ENCODE measurements at places on chromosomes 2 and 18.
A peak's percentile ranks its signal among the peaks of the same experiment; 100 is the strongest.

DNA sequence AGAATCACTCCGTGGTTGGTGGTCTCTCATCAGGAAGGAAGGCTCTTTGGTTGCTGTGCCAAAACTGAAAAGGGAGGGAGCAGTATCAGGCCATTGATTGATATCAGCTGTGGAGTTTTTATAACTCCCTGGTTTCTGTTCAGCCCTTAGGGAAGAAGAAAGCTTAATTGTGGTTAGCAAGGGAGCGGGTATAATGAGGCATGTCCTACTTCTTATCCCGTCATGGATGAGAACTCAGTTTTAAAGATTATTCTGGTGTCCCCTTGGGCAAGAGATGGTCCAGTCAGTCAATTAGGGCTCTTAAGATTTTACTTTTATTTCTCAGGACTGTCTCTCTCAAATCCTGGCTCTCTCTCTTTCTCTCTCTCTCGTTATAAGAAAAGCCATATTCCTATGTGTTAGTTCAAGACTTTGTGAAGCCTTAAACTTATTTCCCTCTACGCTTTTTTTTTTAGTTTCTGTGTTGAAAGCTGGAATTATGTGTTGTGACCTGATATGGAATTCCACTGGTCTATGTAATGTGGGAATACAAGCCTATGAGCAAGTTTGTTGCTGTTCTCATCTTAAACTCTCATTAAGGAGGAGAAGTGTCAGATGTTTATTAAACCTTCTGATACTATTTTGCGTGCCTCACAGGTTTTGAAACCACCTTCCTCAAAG is 514.0 kb upstream of the CDH2 start:
- no peak for DNase-seq

- DNase-seq = no peak
Observed at GRCh38 chr2:187546762-187547333, 7.4 kb downstream of the TFPI start.

DNA sequence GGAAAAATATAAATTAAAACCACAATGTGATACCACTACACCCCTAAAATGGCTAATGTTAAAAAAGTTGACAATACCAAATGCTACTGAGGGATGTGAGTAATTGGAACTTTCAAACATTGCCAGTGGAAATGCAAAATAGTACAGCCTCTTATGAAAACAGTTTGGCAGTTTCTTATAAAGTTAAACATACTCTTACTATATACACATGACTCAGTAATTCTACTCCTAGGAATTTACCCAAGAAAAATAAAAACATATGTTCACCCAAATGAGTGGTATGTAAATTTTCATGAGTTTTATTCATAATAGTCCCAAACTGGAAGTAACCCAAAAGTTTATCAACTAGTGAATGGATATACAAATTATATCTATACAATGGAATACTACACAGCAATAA is 228.0 kb downstream of the CYP26B1 start:
- no peak for DNase-seq

- DNase-seq = no peak
Observed at GRCh38 chr2:104757056-104757455, 96.9 kb upstream of the POU3F3 start.

- no peak for DNase-seq
Observed at GRCh38 chr2:28095622-28096021, 205.1 kb downstream of the BABAM2 start.

GRCh38 chr2:134728163-134728562 is 9.4 kb upstream of the TMEM163 start:
- no peak for DNase-seq

GRCh38 chr2:26552641-26553374 is 74.9 kb upstream of the OTOF start:
- no peak for DNase-seq

DNA sequence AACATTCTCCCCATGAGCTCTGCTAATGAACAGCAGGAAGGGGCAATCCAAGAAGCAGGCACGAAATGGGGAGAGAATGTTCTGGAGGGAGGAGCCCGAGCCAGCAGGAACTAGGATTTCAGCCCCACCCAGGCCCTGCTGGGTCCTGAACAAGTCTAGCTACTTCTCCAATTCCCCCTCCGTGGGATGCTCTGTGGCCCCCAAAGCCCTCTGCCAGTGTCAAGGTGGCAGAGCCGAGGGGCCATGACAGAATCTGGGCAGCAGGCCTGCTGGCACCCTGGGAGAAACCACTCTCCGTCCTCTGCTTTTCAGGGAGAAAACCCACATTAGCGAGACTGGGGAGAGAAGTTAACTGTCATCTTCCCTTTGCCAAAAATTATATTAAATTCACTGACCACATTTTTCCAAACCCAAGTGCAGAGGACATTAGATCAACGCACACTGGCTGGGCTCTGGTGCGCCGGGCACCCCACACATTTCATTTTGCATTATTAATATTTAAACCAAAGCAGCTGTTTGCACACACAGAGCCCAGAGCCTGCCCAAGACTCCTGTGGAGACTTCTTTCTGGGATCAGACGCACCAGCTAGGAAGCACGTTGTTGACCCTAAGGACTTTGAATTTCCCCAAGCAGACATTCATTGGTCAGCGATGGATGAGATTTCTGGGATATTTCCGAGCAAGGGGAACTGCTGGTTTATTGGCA is 80.2 kb upstream of the PKDCC start:
- no peak for DNase-seq

DNA sequence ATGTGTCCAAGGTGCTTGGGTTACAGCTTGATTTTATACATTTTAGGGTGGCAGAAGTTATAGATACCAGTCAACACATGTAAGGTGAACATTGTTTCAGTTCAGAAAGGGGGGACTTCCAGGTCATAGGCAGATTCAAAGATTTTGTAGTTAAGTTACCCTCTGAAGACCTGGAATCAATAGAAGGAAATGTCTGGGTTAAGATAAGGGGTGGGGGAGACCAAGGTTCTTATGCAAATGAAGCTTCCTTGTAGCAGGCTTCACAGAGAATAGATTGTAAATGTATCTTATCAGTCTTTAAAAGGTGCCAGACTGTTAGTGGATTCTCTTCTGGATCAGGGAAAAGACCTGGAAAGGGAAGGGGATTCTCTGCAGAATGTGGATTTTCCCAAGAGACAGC is 42.4 kb downstream of the BMPR2 start:
- peak; percentile 9 for DNase-seq

GRCh38 chr2:121960251-121960650 is 204.8 kb downstream of the TSN start:
- no peak for DNase-seq

DNA sequence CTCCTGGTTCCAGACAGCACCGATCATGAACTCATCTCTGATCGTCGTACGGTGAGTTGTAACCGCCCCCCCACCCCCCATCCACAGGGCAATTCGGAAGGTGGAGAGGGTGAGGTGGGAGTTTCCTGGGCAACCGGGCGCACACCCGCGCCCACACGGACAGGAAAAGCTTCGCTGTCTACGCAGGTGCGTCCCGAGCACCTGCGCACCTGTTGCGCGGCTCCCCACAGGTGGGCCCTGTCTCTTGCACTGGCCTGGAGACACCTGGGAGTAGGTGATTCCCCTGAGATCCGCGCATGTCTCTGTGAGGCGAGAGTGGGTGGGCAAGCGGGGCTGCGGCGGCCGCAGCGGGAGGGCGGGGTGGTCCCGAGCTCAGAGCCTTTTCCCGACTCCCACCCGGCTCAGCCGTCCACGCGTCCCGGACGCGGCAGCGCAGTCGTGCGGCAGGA is 459 bp upstream of the ATP6V1C2 start:
- DNase-seq = no peak

DNA sequence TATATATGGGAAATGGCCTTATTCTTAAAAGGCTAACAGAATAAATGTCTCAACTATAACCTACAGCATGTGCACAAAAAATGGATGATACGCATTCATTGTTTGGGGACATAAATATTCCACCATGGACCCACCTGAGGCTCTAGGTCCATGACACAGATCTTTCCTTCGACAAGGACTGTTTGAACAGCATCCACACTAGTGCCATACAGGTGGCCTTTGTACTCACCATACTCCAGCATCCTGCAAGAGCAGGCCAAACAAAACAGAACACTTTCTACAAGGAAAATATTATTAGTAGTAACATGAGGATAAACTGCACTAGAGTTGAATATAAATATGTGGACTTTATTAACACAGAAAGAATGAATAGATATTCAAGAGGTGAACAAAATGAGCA is 6.1 kb upstream of the TMEM237 start:
- no peak for DNase-seq

DNA sequence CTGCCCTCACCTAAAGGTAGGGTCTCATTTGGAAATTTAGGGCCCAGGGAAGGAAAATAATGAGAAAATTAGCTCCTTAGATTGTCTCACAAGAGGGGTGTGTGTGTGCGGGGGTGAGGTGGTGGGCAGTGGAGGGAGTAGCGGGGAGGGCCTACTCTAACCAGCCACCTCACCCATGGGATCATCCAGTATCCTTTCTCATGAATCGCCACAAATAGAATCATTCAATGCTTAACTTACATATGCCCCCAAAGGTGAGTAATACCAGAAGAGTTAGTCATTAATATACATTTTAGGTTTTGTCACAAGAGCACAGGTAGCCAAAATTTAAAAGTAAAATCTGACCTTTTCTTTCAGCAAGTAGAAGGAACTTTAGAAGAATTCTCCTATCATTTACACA is 122.1 kb downstream of the PLEKHM3 start:
- no peak for DNase-seq

DNA sequence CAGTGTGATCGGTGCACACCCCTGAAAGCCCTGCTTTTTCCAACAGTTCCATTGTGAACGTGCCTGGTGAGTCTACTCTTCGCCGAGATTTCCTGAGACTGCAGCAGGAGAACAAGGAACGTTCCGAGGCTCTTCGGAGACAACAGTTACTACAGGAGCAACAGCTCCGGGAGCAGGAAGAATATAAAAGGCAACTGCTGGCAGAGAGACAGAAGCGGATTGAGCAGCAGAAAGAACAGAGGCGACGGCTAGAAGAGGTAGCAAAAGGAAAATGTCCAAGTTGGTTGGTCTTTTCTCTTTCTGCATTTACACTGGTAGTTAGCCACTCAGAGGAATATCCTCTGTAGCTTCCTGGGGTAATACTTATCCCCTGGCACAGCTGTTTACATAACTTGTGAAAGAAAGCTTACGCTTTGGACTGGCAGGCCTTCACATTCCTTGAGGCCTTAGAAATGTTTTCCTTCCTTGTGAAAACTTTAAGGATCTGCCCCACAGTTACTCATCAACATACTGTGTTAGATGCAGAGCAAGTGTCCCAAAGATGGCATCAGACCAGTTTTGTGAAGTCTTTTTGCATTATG is 146.6 kb downstream of the MAP4K4 start:
- no peak for DNase-seq

- DNase-seq = no peak
Observed at GRCh38 chr18:62738639-62739038, 23.3 kb downstream of the PHLPP1 start.

DNA sequence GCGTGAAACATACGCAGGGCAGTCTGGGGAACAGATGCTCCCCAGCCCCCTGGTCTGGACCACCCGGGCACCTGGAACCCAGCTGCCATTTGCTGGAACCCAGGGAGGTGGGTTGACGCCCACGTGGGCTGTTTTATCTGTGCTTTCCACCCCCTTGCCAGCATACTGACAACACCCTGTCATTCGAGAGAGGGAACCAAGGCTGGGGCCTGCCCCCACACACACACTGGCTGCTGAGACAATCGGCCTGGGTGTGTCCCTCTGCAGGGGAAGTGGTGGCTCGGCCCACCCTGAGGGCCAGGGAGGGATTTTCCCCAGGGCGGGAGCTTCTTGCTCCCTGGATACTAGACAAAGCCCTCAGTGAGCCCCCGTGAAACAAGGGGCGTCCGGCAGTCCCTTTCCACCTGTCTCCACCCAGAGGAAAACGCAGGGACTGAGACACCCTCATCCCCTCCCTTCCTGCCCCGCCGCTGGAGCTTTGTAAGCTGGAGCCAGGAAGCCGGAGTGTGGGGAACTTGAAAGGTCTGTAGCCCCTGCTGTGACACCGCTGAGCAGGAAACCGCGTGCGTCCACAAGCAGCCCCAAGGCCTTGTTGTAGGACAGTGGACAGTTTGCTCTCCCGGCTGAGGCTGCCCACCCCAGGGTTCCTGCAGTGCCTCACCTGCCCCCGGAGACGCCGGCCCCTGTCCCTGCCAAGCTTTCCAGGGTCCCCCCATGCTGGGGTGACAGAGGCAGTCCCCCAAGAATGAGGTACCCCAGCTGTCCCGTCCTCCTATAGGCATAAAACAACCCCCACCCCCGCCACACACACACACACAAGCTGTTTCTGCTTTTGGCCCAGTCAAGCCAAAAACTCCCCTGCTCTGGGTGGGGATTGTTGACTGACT is 14.1 kb upstream of the KLF11 start:
- peak; percentile 92 for DNase-seq

DNA sequence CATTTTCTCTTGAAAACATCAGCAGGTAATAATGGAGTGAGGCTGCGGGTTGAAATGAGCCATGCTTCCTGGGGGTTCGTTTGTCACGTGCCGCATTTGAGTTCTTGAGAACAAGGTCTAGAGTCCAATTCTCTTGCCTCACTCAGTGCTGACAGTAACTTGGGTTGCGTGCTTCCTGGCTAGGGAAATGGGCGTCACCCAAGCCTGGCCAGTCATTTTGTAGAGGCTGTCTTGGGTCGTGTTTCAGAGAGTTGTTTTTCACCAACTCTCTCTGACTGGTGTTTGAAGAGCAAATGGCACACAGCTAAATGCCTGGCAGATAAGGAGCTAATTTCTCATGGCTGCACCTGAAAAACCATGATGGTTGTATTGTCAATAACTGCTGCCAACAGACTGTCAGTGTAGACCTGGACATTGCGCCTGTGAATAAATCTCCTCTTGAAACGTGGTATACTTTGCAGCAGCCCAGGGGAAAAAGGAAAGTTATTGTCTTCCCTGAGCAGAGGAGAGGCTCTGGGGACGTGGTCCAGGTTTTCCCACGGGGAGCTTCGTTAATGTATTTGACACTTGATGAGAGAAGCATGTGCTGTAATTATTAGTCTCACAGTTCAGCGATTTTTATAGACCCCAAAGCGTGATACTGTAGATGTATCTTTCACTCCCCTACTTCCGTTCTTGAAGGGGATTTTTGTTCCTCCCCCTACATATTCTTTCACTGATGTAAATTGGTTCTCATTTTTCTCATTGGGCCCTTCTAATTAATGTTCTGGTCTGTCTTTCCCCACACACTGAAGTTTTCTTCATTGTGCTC is 196.0 kb downstream of the FHOD3 start:
- DNase-seq = no peak

DNA sequence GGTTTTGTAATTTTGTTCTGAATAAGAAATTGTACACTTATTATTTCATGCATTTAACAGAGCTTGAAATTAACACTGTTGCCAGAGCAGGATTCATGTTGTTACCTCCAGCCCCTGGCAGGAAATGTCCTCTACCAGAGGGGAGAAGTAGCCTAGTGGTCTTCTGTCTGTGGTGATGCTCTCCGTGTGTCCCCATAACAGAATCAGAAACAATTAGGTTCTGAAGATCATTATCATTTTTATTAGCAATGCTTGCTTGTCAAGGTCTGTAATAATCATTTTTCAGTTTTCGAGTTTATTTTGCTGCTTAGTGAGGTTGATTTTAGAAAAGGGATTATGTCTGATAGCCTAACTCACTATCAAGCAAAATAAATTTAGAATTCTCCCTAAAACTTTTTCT is 116.6 kb upstream of the CNTNAP5 start:
- no peak for DNase-seq

All from erythroblast (primary cell).